Stimulated activated CD8-positive, alpha-beta memory T cell treated with anti-CD3 and anti-CD28 coated beads, Interleukin-4, amount 100 ng/mL, for 1 hour (primary cell): ENCODE measurements at places on chromosomes 4 and X.

GRCh38 chr4:131408102-131408501 is 1741.0 kb upstream of the PCDH10 start:
- no peak for DNase-seq

DNA sequence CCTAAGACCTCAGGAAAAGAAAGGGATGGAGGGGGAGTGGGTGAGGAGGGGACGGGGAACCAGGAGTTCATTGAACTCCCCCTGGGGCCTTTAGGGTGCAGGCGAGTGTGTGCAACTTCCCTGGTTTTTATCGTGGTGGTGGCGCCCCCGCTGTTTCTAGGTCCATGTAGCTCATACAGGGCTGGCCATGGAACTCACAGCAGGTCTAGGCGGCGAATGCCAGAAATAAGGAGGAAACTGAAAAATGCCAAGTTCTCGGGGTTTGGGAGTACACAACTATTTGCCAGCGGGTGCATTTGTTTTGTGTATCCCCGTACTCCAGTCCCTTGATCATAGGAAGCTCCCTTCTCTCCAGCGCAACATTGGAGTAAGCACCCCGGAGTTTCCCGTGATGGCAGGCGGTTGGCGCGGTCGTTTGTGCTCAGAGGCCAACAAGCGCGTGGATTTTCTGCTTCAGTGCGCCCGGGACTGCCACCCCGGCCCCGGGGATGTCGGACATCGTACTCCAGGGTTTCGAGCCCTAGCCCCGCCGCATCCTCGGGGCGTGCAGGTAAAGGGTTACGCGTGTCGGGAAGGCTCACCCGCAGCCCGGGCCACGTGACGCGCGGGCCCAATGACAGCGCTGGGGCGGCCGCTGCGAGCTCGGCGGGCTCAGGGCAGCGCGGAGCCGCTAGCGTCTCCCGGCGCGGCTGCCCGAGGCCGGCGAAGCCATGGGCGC is 208.9 kb downstream of the NWD2 start:
- DNase-seq, result peak; percentile 1

GRCh38 chr4:156408749-156409148 is 455.1 kb upstream of the CTSO start:
- no peak for DNase-seq

DNA sequence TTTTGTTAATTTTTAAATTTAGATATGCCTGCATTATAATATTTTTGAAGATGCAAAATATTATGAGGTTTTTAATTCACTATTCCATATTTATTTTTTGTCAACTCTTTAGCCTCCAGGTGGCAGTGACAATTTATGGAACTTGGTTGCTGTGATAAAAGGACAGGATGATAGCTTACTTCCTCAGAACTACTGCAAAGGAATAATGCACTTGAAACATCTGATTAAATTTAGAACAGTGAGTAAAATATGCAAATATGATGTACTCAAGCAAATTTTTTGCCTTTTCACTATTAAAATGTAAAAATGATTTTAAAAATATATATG is 45.1 kb downstream of the SPATA4 start:
- DNase-seq, result no peak

DNA sequence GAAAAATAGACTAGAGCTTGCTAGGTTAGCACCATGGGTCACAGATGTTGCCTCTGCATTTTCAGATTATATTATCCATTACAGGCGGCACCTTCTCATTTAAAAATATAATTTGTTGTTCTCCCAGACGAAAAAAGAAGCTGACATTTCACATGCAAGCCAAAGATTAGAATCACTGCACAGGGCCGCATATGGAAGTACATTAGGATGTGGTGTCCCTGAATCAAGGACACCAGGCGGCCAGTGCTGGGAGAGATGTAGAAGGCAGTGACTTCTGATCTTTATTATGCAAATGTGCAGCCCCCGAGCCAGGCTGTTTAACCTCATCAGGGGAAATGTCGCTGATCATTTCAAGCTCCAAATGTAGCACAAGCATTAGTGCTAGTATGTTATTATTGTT is 22.8 kb downstream of the REELD1 start:
- no peak for DNase-seq

- DNase-seq, result no peak
Measured at GRCh38 chr4:127256500-127256899, 376.3 kb upstream of the INTU start.

- no peak for DNase-seq
Measured at GRCh38 chrX:136738049-136738729, 42.5 kb downstream of the ARHGEF6 start.

- DNase-seq, result no peak
Measured at GRCh38 chr4:100569196-100569595, 51.4 kb upstream of the EMCN start.

- no peak for DNase-seq
Measured at GRCh38 chrX:143994206-143994605, 110.3 kb downstream of the UBE2NL start.

GRCh38 chr4:87354168-87355102 is 31.8 kb upstream of the HSD17B13 start:
- DNase-seq, result no peak

- no peak for DNase-seq
Measured at GRCh38 chr4:91447168-91447567, 856.6 kb upstream of the GRID2 start.

DNA sequence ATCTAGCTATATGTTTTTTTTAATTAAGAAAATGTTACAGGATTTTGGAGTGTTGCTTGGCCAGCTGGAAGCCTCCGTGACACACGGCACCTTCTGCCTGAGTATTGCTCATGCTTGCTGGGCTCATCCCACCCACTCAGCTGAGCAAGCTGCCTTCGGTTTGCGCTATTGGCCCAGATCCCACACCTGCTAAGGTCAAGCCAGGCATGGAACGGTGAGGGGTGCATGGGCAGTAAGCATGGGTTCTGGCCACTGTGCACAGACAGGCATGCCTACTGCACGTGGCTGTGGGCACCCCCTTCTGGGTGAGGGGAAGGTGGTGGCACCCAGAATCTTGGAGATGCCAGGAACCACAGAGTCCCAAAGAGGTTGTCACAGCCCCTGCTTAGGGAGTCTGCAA is 1178.4 kb upstream of the PCDH7 start:
- no peak for DNase-seq

DNA sequence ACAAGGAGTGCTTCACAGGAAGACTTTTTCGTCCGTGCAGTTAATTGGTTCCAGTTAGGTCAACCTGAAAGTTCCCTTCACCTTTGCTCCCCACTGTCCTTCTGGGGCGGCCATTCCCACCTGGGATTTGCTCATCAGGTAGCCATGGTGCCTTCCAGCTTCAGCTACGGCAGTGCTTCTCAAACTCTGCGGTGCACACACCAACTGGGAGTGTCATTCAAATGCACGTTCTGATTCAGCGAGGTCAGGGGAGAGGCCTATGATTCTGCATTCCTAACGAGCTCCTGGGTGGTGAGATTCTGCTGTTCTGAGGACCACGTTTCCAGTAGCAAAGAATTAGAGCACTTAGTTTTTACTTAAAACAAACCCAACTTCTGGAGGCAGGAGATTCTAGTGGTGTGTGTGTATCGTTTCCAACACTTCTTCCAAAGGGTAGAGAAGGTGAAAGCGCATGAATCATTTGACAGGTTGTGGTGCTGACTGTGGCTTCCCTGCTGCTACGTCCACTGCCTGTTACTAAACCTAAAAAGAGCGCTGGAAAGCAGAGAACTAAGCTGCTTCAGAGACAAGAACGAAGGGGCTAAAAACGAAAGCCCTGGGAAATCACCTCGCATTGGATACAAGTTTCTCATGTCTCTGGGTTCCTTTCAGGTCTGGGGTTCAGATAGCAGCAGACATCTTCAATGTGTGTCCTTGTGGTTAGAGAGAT is 4.7 kb upstream of the HELT start:
- no peak for DNase-seq

- no peak for DNase-seq
Measured at GRCh38 chrX:132748909-132749308, 209.5 kb downstream of the HS6ST2 start.

GRCh38 chr4:106019771-106020170 is 124.5 kb downstream of the NPNT start:
- DNase-seq, result no peak

DNA sequence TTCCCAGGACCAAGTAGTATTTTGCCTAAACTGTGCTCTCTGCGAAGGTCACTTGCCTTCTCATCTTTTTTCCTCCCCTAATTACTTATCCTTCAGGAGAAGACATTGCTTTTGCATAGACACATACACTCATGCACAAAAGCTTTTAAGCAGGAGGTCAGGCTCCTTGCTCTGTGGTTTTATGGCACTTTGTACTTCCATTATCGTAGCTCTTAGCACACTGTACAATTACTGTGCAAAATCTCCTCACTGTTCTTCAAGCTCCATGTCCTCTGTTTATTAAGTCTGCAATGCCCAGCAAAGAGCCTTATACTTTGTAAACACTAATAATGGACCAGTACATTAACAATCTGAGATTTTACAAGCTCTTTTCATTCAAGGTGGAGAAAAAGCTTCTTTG is 188.4 kb upstream of the GNPDA2 start:
- DNase-seq, result no peak

- no peak for DNase-seq
Measured at GRCh38 chr4:172188248-172188988, 375.2 kb downstream of the GALNTL6 start.

DNA sequence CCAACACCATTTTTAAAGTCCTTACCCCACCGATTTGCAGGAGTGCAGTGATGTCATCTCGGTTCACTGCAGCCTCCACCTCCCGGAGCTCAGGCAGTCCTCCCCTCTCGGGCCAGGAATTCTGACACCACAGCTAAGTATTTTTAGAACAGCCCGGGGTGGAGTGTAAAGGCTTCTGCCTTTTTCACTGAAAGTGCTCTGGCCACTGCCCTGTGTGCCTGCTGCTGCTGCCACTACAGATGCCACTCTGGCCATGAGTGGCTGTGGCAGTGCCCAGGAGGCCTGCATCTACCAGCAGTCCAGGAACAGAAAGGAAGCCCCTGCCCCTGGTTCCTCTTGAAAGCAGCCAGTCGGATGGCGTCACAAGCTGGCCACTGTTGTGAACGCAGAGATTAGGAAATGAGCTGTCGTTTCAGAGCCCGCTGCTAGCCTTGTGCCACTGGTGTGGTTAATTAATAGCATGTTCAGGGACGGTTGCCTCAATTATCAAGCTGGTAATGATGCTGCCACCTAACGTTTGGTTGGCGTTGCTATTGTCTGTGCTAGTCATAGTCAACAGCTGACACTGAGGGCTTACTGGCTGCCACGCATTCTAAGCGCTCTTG is 23.6 kb upstream of the TBC1D14 start:
- no peak for DNase-seq

DNA sequence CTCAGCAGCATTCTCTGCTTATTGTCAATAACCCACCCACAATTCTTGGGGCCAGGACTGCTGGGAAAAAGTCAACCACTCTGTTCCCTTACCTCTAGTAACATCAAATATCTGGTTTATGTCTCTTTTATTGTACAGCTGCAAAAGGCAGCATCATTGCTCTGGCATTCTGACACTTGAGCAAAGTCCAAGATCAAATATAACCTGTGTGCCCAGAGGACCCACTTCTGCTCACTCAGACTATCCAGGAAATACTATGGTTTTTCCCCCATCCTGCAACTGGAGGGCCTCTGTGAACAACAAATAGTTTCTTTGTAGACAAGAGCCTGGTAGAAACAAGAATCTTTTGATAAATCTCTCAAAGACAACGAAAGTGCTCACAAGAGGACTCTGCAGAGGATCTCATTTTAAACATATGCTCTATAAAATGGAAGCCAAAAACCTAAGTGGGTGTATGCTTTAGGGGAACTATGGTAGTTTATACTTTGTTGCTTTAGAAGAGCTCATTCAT is 154.7 kb downstream of the RAB28 start:
- DNase-seq, result no peak

DNA sequence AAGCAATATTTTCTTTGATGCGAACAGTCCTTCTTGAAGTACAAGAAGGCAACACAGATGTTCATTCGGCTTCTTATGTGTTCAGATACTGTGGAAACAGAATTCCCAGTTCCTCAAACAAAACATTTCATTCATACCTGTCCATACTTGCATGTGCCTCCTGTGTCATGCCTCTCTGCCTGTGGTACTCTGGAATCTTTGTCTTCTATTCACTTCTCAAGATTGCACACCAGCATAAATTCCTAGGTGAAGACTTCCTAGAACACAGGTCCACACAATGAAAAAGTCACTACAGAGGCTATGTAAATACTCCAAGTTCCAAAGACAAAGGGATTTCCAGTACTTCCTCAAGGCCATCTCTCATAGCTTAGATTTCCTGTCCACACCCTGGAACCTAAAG is 367.2 kb downstream of the AFF2 start:
- no peak for DNase-seq

DNA sequence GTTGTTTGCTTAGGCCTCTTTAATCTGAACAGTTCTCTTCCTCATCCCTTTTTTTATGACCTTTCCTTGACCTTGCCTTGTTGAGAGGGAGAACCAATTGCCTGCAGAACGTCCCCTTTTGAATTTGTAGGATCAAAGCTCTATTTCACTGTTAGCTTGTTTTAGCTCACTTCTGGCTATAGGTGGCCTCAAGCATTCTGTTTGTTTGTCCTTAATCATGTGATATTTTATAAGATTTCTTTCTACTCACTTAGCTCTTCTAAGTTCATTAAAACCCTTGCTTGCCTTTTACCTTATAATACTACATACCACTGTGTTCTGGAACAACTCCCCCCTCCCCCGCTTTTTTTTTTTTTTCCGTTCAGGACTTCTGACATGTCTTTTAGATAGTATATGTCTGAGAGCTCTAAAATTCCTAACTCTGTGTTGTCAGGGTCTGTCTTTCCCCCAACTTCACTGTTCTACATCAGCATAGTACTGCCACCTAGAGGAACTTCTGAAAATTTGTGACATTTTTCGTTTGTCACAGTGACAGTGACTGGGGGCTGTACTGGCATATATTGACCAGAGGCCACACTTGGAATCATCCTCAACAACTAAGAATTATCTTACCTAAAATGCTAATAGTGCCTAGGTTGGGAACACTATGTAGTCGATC is 128.5 kb downstream of the LARP7 start:
- DNase-seq, result no peak

DNA sequence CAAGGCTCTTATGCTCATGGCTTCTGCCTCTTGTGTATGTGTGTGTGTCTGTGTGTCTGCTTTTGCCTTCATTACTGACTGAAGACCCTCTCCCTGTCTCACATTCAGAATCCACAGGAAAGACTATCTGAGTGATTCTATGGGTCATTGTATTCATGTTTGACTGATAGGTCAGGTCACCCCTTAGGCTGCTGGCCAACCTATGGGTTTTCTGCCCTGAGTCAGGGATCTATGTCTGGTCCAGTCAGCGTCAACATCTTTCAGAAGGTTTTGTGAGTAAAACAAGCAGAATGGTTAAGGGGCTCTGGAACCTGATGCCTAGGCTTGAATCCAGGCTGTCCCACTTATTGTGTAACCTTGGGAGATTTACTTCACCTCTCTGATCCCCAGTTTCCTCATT is 30.5 kb downstream of the NHSL2 start:
- DNase-seq, result no peak

DNA sequence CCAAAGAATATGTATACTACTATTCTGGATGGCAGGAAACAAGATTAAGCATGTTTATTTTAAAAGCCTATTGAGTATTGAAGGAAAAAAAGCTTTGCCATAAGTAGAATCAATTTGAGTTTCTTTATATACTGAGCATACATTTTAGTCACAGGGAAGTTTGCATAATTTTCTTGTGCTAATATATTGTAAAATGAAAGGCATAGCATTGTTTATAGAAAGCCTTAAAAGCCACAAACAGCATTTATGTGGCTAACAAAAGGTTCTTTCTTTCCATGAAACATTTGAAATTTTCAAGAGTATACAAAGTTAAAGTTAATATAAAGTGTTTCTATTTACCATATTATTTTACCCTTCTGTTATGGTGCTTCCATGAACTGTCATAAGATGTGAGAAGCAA is 1133.8 kb upstream of the PCDH10 start:
- no peak for DNase-seq

- DNase-seq, result no peak
Measured at GRCh38 chr4:102761296-102761701, 531 bp upstream of the MANBA start.
